ENCODE measurements at places on chromosomes 4 and X.
A peak's percentile ranks its signal among the peaks of the same experiment; 100 is the strongest.

GRCh38 chr4:61094854-61095598 lies 105.1 kb upstream of the ADGRL3 start:
- DNase-seq: no peak

DNA sequence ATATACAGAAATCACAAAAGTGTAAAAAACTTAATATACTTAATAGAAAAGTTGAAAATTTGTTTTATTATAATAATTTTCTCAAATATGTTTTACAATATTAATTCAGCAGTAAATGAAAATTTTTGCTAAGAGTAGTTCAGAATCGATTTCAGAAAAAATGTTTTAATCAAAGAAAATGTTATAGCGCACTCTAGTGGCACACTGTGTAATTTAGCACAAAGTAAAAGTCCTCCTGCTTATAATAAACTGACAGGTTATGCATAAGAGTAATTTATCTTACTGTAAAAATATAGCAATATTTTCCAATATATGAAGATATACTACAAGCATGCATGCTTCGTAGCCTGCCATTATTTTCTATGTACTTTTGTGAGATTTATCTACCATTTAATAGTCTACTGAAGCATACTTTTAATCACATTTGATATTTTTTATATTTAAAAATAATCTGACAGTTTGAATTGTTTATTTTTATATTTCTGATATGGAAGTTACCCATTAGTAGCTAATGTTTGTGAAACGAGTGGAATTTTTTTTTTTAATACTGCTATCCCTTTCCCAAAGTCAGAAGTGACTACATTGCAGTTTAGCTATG lies 217.9 kb upstream of the KLHL4 start:
- DNase-seq: no peak

- DNase-seq: no peak
Measured at GRCh38 chrX:121365572-121366161, 318.3 kb downstream of the GLUD2 start.

- DNase-seq: no peak
Measured at GRCh38 chr4:53346920-53347852, 18.7 kb downstream of the SCFD2 start.

DNA sequence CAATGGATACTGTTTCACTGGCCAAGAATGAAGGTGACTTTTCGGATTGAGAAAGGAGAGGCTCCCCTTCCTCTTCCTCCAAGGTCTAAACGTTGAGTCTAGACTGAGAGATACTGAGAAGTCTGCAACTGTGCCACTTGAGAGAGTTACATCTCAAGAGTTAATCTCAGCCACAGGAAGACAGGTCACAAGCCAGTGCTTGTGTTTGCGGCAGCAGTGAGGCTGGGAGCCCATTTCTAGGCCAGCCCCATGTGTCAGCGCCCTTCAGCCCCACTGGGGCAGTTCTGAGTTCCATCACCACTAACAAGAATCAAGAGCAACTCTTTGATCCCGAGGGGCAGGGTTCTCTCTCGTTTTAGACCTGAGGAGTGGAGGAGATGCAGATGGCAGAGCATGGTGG lies 7.3 kb upstream of the SEC24D start:
- no peak for DNase-seq

DNA sequence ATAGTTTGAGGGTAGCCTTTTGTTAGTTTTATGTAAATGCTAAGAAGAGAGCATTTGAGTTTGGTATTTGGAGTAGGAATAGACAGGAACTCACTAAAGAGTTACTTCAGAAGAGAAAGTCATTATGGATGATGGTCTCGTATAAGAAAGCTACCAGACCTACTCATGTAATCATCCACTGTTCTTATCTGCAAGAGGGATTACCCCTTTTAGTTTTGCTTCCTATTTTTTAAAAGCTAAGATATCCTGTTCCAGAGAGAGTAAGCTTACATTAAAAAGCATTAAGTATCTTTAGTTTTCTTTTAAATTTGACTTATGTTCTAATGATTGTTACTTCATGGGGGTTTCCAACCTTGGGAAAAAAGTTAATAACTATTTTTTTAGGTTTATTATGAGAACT lies 12.5 kb upstream of the ART3 start:
- no peak for DNase-seq

DNA sequence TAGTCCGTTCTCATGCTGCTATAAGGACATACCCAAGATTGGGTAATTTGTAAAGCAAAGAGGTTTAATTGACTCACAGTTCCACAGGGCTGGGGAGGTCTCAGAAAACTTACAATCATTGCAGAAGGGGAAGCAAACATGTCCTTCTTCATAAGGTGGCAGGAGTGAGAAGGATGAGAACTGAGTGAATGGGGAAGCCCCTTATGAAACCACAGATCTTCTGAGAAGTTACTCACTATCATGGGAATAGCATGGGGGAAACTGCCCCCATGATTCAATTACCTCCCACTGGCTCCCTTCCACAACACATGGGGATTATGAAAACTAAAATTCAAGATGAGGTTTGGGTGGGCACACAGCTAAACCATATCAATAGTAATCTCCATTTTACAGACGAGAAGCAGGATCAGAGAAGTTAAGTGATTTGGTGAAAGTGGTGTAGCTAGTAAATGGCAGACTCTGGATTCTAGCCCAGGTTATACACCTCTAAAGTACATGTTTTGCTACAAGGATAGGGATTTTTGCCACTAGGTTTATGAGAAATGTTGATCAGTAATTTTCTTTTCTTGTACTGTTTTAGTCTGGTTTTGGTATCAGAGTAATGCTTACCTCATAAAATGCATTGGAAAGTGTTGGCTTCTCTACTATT lies 47.3 kb upstream of the C1GALT1C1 start:
- no peak for DNase-seq

GRCh38 chr4:158861281-158861680 lies 92.5 kb downstream of the FNIP2 start:
- DNase-seq: no peak

DNA sequence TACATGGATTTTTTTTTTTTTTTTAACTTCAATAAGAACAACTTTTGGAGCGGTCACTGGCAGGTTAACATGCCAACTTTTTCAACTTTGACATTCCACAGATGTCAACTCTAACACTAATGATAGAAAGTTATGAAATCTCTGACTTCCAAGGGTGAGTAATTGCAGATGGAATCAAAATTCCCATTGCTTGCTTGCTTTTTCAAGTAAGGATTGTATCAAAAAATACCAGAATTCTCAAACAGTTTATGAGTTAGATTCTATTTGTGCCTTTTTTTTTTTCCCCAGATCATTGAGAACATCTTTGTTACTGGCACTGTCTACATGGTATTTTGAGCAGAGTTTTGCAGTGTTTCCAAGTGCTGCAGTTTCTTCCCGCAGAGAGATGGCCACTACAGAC lies 50.3 kb upstream of the OTUD4 start:
- no peak for DNase-seq

GRCh38 chr4:141724646-141725045 lies 88.3 kb downstream of the IL15 start:
- no peak for DNase-seq

GRCh38 chr4:119833611-119834010 lies 205.0 kb upstream of the PDE5A start:
- DNase-seq: no peak

- DNase-seq: no peak
Measured at GRCh38 chr4:26094911-26095310, 180.9 kb downstream of the SMIM20 start.

- no peak for DNase-seq
Measured at GRCh38 chr4:40176602-40177001, 20.2 kb upstream of the RHOH start.

- no peak for DNase-seq
Measured at GRCh38 chr4:73317092-73317491, 58.5 kb upstream of the ANKRD17 start.

DNA sequence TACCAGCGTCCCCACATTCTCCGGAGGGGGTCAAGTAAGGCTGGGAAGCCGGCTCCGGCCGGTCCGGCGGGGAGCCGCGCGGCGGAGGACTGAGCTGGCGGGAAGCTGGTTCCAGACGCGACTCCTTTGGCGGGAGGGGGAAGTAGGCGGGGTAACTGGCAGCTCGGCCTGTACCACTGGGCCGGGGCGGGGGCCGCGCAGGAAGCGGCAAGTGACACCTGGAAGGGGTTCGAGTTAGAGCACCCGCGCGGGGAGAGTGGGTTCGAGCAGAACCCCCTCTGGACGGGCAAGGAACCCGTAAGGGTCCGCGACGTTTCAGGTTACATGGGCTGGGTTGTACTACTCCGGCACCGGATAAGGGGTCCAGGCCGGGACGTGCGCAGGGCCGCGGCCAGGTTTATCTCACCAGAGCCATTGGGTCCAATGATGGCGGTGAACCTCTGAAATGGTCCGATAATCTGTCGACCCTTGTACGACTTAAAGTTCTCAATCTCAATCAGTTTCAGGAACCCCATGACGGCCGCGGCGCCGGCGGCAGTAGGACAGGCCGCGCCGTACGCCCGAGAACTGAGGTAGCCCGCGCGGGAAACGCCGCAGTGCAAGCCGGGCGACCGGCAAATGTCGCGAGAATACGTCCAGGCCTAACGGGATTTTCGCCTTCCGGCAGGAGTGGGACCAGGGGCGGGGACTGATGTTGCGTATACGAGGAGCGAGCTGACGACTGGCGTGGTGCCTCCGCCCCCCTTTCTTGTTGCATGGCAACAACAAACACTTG lies at the start of gene SMC1A:
TSS of gene SMC1A (minus strand) at position 569 of the 775 bp plus-strand sequence. CDS start at position 515, 54 bp downstream.
- DNase-seq: peak; percentile 97

DNA sequence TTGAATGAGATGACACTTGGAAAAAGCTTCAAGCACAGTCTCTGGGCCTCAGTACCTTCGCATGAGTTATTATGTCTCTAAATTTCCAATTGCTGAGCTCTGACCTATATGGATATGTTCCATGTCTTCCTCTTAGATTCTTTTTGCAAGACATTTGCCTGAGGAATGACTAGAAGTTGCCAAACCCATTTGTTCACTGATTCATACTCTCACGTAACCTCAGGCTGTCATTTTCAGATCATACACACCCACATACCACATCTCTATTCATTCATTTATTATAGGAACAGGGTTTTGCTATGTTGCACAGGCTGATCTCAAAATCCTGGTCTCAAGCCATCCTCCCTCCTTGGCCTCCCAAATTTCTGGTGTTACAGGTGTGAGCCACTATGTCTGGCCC lies 2137.1 kb upstream of the TENM3 start:
- DNase-seq: no peak

- DNase-seq: no peak
Measured at GRCh38 chr4:158444621-158445020, 77.1 kb upstream of the RXFP1 start.

GRCh38 chr4:47930971-47931804 lies 16.8 kb upstream of the NFXL1 start:
- DNase-seq: no peak

DNA sequence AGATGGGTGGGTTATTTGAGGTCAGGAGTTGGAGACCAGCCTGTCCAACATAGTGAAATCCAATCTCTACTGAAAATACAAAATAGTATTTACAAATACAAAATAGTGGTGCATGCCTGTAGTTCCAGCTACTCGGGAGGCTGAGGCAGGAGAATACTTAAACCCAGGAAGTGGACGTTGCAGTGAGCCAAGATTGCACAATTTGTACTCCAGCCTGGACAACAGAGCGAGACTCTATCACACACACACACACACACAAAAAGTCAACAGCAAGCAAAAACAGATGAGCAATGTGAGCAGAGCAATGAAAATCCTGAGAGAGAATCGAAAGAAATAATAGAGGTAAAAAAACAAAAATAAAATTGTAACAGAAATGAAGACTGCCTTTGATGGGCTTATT lies 168.8 kb downstream of the PCDH18 start:
- DNase-seq: no peak

DNA sequence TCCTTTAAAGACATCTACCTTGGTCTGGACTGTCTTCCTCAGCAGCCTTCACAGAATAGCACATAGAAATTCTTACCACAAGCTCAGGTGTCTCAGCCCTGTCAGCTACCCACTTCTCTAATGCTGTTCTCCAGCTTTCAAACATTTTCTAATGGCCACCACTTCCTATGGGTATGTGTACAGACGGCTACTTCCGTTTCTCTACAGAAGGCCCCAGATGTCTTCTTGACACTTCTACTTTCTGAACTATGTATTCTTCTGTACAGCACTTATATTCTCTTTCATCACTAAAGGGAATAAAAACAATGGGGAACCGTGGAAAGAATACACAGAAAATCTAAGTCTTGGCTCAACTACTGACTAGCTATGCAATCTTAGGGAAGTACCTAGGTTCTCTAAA lies 13.3 kb downstream of the OPHN1 start:
- DNase-seq: no peak

DNA sequence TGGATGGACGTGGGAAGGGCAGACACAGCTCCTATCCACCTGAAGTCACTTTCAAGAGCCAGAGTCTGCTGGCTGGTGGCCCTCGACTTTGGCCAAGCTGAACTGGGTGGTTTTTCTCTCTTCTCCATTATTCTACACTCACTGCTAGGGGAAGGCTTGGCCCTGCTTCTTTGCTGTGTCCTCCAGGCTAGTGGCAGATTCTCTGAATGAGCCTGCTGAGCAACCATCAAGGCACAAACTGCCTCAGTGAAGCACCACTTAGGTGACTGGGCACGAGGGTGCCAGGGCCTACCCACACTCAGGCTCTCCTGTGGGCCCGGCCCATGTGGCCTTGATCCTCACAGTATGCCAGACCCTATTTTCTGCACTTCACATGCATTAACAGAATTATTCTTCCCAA lies 92.0 kb downstream of the PJA1 start:
- peak; percentile 43 for DNase-seq

DNA sequence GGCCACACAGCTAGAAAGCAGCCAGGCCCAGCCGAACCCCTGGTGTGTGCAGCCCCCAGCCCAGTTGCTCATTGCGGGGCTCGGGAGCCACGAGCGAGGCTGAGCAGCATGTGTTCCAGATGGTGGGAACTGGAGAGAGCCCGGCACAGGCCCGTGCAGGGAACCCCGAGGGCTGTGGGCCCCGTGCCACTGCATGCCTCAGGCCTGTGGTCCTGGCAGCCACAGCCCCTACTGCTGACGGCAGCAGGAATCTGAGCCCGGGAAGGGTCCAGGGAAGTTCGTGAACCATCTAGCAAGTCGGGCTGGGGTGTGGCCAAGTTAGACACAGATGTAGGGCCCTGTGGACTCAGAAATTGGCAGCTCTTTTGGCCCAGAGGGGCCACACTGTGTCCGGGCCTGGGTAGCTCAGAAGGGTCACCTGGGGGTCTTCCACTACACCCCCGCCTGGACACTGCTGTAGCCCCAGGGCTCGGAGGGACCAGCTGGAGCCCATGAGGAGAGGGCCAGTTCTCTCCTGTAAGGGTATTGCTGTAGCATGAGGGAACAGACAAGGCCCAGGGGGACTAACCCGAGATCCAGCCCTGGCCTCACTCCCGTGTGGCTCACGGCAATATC lies 12.1 kb downstream of the HTRA3 start:
- DNase-seq: no peak
